Cortex of kidney (tissue), 1 donor: ENCODE measurements at places on chromosomes 13 and 19.

GRCh38 chr13:111302045-111302726 is 18.3 kb upstream of the TEX29 start:
- DNase-seq = no peak

- DNase-seq = no peak
Observed at GRCh38 chr19:36265856-36266374, 51.0 kb downstream of the ZNF146 start.

- DNase-seq = no peak
Observed at GRCh38 chr19:10966809-10967208, 6.0 kb downstream of the SMARCA4 start.

- DNase-seq = no peak
Observed at GRCh38 chr13:52353193-52353592, 52.8 kb downstream of the THSD1 start.

DNA sequence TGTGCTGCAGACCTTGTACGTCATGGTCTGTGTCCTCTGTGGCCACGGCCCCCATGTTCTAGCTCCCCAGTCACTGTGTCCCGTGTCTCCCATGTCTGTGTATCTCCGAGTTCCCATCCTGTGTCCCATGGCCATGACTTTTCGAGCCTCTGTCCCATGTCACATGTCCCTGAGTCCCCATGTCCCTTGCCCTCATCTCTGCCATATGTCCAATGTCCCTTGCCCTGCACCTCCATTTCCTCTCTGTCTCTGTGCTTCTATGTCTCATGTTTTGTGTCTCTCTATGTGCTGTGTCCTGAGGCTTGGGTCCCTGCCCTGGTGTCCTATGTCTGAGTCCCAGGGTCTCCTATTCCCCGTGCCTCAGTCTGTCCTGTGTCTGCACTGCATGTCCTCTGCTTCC is 2.0 kb downstream of the ATP4A start:
- no peak for DNase-seq

GRCh38 chr13:33945477-33945876 is 127.5 kb downstream of the RFC3 start:
- no peak for DNase-seq

DNA sequence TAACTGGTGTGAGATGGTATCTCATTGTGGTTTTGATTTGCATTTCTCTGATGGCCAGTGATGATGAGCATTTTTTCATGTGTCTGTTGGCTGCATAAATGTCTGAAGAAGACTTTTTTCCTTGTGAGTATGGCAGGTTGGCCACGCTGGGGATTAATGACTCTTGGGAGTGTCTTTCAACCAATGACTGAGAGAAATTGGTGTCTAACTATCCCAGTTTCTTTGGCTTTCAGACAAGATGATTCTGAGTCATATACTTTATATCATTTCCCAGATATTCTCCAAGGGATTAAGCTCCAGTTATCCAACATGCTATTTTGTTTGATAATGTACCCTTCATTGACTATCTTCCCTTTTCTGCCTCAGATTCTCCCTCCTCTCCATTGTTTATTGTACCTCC is 35.5 kb upstream of the CSNK1A1L start:
- DNase-seq = no peak

- DNase-seq = no peak
Observed at GRCh38 chr19:39177736-39178135, 19.0 kb upstream of the NCCRP1 start.

GRCh38 chr13:111304041-111304544 is 16.3 kb upstream of the TEX29 start:
- no peak for DNase-seq

DNA sequence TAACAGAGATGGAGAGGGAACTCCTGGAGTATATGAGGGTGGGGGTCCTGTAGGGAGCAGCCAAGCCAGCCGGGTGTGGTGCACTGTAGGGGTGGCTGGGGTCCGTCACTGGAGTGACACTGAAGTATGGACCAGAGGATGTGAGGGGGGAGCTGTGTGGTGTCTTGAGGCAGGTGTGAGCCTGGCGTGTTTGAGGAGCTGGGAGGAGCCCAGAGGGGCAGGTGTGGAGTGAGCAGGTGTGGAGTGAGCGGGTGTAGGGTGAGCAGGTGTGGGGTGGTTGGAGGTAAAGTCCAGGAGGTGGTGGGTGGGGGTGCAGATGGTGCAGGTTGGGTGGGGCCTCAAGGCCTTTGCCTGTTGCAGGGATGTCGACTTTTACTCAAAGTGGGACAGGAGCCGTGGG is 5.9 kb downstream of the B3GNT8 start:
- DNase-seq = no peak

DNA sequence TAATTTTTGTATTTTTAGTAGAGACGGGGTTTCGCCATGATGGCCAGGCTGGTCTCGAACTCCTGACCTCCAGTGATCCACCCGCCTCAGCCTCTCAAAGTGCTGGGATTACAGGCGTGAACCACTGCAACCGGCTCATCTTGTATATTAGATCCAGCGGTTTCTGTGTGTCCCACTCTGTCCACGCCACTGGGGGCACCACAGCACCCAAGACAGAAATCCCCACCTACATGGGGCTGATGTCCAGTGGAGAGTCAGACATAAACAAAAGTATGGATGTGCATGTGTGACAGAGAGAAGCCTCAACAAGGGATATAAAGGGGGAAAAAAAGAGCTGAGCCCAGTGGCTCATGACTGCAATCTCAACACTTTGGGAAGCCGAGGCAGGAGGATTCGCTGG is 65.8 kb upstream of the ADGRE5 start:
- no peak for DNase-seq

- no peak for DNase-seq
Observed at GRCh38 chr13:50156140-50156539, 140.9 kb downstream of the KCNRG start.

GRCh38 chr13:112965573-112966115 is 3.4 kb upstream of the MCF2L start:
- no peak for DNase-seq

- DNase-seq = no peak
Observed at GRCh38 chr19:39208175-39208795, 4.2 kb upstream of the SYCN start.

DNA sequence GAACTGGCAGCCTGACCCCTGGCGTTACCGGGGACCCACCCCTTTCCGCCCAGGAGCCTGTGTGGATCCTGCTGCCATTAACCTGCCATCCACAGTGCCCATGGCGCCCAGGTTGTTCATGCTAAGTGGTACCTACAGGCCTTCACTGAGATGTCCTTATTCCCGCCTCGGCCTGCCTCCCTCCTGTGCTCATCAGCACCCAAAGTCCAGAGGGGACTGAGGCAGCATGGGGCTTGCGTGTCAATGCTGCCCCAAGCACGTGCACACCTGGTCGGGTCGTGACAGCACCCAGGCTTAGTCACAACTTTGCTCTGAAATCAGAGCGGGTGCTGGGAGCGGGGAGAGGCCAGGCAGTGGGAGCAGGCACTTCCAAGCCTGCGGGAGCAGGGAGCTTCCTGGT is 3.7 kb upstream of the INTS6 start:
- DNase-seq = no peak

DNA sequence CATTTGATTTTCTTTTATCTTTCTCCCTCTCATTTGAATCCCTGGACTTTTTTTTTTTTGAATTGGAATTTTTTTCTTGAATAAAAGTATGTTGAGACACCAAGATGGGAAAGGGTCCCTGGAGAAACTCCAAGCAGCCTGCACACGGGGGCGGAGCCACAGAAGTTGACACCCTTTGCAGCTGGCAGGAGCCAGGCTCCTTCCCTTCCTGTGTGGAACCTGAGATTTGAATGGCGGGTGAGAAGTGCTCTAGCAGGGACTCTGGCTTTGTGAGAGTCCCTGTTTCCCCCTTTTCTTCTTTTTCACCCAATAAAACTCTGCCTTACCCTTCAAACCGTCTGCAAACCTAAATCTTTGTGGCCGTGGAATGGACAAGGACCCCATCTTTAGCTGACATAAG is 1381.0 kb upstream of the MIR17HG start:
- no peak for DNase-seq

- no peak for DNase-seq
Observed at GRCh38 chr13:103437651-103438050, 371.4 kb upstream of the SLC10A2 start.

GRCh38 chr19:35911173-35911572 is 3.1 kb upstream of the TYROBP start:
- no peak for DNase-seq

DNA sequence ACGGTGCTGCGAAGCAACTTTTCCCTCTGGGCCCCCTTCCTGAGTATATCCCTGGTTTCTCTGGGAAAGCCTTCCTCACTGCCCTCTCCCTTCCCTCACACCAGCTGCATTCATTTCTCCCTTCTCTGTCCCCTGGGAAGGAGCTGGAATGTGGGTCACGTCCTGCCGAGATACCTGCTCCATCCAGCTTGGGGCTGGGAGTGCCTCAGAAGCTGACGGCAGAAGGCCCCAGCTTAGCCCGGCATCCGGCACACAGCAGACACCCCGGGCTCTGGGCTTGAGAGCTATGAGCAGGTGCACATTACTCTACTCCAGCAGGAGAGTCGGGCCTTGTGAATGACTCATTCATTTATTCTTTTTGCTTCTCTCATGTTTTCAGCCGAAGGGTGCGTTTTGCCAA is 170.6 kb downstream of the TEX29 start:
- no peak for DNase-seq

DNA sequence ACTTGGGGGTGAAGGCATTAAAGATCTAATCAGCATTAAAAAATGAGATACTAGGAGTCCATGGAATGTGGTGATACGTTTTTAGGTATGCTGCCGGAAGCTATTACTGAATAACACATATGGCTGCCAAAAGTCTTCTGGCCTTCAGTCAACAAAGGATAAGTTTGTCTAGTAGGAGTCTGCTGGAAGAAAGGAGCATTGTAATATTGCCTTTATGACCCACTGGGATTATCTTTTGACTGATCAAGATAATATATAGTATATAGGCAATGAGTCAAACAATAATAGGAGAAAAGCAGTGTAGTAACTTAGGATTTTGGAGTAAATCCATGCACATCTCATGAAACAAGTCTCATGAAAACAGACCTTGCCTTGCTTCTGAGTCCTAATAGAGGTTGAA is 295.4 kb downstream of the SLITRK6 start:
- DNase-seq = no peak

DNA sequence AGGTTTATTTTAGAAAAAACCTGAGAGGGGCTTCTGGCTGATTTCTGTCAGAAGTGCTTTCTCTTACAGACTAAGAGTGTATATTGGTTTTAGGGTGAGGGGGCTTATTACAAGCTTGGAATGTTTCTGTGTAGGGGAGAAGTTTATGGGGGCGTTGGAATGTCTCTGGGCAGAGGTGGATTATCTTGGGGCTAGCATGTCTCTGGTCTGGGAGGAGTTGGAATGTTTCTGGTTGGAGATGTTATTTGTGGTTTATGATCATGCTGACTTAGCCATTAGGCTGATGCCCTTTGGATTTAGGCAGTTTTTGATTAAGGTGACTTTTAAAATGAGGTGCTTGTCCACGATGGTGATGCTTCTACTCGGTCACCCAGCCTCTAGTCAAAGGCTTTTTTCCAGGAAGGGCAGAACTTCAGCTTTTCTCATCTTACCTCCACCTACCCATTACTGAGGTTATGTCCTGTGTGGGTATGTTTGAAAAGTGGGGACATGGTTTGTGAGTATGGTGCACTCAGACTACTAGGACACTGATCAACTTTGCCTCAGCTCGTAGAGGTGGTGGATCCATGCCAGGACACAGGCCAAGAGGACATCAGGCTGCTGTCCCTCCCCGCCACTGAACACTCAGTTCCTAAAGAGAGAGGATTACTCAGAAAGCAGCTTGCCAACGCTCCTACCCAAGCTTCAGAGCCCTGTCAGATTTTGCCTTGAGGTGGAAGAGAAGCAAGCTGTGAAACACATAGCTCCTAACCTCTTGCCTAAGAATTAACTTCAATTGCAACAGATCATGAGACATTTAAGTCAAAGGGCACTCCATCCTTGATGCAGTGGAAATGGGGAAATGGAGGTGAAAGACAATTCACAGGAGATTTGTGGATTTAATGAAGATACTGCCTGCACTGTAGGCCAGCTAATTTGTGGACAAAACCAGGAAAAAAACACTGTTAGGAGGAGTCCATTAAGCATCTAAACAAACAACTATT is 63.6 kb downstream of the ZNF44 start:
- no peak for DNase-seq

GRCh38 chr13:44605721-44606120 is 29.6 kb upstream of the TSC22D1 start:
- no peak for DNase-seq

- no peak for DNase-seq
Observed at GRCh38 chr19:47521473-47522180, 6.8 kb upstream of the NAPA start.

GRCh38 chr13:88223958-88224357 is 552.8 kb downstream of the SLITRK5 start:
- no peak for DNase-seq
